NT2/D1 (cell line): ENCODE measurements at places on chromosomes 13 and 19.

DNA sequence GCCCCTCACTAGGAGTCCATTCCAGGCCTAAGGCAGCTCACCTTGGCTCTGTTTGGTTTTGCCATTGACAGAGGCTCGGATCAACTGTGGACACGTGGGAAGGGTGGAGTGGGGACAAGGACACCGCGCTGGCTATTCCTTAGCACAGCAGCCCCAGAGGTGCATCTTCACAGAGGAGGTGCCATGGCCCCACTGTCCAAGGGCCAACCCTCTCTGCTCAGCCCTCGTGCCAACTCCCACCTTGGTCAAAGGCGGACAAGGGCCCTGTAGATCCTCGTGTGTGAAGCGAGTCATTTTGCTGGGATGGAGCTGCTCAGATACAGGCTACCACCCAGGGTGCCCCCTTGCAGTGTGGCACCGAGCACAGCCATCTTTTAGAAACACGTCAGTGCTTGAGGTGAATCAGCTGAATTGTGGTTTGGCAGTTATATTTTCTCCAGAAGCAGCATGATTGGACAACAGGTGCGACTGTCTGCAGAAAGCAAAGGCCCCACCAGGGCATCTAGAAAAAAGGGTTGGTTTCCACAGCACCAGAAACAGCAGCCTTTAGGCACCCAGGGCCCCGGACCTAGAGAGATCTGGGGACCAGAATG is 192.1 kb upstream of the GPR12 start:
- no peak for DNase-seq

DNA sequence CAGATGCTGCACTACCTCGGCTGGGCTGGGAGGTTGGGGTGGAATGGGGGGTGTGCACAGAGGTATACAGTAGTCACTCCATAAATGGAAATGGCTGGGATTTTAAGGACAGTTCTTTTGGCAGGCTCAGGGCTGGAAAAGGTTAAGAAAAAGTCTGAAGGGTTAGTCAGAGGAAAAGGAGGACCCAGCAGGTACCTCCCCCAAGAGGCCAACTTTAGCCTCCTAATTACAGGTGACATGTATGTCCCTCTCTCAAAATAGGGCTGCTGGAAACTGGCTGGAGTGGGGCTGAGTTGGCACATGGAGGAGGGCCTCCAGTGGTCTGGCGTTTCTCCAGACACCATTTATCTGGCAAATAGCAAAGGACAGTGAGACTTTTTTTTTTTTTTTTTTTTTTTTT is 994 bp downstream of the CCDC194 start:
- DNase-seq, result no peak

- DNase-seq, result no peak
Measured at GRCh38 chr13:112779856-112780604, 90.2 kb downstream of the ATP11A start.

DNA sequence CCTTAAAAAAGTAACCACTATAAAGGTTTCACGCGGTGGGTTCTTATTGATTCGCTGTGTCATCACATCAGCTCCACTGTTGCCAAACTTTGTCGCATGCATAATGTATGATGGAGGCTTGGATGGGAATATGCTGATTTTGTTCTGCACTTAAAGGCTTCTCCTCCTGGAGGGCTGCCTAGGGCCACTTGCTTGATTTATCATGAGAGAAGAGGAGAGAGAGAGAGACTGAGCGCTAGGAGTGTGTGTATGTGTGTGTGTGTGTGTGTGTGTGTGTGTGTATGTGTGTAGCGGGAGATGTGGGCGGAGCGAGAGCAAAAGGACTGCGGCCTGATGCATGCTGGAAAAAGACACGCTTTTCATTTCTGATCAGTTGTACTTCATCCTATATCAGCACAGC is 30.6 kb downstream of the FGF9 start:
- no peak for DNase-seq
